ENCODE measurements at places on chromosomes 7 and 10. TPM values are rescaled to one million over a fixed set of nuclear protein-coding genes. Genes with fewer than 3 reads are reported as not detected.

Gene RPS24
- 3,232 TPM for total RNA-seq

Gene ZNF503
- total RNA-seq = 8.3 TPM

Gene FKBP6
- not detected for total RNA-seq

Gene ST7
- total RNA-seq = 6.7 TPM

Gene HGF
- 0.22 TPM for total RNA-seq

Gene LLCFC1
- total RNA-seq = not detected

Gene FKBP14
- 4.5 TPM for total RNA-seq

Gene TRDMT1
- 26.4 TPM for total RNA-seq

Gene VIM
- total RNA-seq = 820 TPM

GRCh38 chr10:132397036-132397541, at the start of gene PWWP2B:
Gene PWWP2B (plus strand): TSS chr10:132397200. CDS start chr10:132397227, 27 bp downstream.
- peak; percentile 70 for DNase-seq

- no peak for DNase-seq
Observed at GRCh38 chr7:12800486-12800885, 113.1 kb downstream of the ARL4A start.

- DNase-seq = no peak
Observed at GRCh38 chr7:22447762-22448161, 52.2 kb downstream of the STEAP1B start.

DNA sequence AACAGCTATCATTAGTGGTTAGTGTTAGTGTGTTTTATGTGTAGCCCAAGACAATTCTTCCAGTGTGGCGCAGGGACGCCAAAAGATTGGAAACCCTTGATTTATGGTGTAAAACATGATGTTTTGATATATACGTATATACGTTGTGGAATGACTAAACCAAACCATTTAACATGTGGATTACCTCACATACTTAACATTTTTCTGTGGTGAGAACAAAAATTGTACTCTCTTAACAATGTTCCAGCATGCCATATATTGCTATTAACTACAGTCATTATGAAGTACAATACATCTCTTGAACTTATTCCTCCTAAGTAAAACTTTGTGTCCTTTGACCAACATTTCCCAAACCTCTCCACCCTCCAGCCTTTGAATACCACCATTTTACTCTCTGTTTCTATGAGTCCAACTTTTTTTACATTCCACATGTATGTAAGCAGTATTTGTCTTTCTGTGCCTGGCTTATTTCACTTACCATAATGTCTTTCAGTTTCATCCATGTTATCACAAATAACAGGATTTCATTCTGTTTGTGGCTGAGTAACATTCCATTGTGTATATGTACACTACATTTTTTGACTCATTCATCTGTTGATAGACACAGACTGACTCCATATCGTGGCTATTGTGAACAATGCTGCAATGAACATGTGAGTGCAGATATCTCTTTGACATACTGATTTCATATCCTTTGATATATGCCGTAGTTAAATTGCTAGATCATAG, 42.2 kb upstream of the MAGI2 start:
- DNase-seq = no peak

DNA sequence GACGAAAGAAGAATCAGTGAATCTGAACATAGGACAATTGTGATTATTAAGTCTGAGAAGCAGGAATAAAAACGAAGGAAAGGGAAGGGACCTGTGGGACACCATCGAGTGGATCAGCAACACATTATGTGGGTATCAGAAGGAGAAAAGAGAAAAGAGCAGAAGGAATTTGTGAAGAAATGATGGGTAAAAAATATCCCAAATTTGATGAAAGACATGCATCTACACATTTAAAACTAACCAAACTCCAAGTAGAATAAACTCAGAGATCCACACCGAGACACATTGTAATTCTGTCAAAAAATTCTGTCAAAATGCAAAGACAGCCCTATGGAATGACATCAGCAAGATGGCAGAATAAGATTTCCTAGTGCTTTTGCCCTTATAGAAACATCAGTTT, 171.1 kb downstream of the ITGB1 start:
- DNase-seq = no peak

DNA sequence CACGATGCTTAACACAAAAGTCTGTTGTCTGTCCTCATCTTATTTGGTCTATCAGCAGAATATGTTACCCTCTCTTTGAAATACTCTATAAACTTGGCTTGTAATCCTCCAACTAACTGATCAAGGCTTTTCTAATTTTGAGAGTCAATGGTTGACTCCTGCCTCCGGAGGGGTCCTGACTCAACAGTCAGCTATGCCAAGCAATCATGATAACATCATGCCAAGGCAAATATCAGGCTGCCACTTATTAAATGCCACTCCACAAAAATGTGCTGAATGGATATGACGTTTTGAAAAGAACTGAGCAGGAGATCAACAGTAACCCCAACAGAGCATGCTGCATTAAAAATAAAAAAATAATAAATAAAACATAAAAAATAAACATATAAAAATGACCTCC, 116.1 kb downstream of the PARD3 start:
- DNase-seq = no peak

- DNase-seq = no peak
Observed at GRCh38 chr7:105782391-105783042, 93.9 kb downstream of the ATXN7L1 start.

DNA sequence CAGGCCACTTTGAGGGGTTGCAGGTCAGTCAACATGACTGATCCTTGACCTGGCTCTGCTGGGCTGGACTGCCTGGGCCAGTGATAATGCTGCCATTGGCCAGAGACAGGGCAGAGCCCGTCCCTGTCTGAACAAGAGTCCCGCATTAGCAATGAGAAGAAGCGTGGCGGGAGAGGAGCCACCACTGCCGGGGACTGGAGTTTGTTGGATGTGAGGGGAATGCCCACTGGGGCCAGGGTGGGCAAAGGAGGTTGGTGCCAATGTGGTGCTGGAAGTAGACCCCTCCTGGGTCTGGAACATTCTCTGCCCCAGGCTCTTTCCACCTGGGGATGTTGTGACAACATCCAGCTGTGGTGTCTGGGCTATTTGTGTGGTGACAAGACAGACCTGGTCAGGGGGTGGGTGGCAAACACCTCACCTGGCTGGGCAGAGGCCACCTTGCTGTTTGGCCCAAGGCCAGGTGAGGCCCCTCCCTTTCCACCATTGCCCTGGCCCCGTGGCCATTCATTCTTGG, 7.6 kb downstream of the SAP25 start:
- no peak for DNase-seq

DNA sequence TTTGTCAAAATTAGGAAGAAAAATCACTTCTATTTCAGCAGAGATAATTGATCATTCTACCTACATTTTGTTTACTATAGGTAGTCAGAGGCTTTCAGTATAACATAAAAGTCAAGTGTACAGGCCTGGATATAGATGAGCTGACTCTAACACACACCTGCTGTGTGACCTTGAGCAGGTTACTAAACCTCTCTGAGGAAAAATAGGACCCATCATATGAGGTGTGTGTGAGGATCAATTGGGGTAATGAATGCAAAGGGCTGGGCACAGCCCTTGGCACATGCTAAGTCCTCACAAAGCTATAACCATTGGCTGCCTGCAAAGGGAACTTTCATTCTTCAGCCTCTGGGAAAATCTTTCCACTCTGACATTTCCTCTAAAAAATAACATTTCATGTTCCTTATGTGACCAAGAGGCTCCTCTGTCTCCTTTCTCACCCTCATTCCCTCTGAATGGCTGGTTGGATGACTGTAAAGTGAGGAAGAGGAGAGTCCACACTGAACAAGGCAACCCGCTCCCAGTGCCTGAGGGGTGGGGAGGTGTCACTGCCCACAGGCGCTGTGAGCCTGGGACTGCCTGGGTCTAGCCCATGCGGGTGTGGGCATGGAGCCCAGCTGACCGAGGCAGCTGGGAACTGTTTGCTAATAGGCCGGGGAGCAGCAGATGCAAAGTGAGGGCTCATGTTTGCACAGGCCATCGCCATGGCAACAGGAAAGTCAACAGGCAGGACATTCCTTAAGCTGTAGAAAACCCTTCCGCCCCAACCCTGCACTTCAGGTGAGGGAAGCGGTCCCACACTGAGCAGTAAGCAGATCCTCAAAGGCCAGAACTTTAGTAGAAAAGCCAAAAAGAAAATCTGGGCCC, 36.8 kb downstream of the MYOF start:
- peak; percentile 97 for DNase-seq

DNA sequence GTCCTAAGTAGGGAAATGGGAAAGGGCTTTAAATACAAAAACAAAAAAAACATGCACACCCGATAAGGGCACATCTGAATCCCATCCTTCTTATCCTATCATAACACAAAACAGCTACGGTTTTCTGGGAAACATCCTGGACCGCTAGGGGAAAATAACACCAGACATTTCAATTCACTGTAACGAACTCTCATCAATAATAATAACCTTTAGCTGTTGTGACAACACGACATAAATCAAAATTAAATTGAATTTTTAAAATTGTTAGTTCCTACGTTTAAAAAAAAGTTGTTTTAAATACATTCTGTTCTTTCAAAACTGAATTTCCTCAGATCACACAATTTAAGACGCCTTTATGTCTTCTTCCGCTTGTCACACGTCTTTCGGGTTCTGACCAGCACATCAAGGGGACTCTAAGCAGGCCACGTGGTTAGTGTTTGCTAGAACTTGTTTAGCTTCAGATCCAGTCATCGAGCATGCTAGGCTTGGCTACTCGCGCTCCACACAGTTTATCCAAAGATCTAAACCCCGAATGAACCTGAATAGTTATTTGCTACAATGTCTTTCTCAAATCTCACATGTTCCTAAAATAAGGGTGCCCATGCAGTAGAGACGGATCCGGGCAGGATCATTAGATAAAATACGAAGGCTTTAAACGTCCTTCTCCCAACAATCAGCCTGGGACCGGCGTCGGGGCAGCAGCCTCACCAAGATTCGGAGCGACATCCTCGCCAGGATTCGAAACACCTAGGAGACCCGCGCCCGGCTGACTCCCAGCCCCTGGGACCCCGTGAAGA, 839 bp downstream of the IKZF5 start:
- peak; percentile 62 for DNase-seq

DNA sequence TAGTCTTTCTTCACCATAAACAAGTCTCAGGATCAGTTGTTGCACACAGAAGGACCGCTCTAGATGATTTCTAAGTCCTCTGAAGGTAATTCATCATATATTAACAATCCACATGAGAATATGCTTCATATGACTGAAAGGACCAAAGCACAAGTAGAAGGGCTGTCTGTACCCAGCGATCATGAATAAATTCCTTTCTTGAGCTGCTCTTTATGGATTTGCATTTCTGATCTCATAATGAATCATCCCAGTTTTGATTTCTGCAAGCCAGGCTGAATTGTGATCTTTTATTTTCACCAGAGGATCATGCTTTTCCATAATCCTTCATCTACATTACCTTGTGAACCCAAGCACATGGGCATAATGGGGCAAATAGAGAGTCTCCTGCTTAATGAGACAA, 675.6 kb downstream of the MAGI2 start:
- no peak for DNase-seq

DNA sequence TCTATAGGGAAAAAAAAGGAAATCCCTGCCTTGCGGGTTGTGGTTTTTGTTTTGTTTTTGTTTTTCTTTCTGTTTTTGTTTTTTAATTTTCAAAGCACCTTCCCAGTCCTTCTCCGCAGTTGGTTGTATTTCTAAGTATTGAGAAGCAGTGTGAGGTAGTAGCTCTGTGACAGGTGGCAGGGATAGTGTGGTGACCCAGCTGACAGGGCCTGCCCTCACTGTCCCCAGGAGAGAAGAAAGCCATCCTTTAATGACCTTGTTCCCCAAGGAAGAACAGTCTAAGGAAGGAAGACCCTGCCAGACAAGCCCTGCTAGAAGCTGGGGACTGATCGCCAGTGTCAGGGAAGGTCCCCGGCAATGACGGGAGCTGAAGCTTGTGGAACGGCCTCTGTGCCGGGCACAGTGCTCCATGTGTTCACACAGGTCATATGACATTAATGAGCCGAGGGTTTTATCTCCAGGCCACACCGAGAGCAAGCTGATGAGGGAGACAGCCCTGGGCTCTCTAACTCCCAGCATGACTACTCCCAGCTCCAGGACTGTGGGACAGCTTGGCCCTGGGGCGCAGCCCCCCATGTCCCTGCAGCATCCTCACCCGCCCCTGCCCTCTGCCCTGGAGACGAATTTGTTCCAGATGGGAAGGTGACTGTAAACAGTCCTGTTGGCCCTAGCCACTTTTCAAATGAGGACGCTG, 69.0 kb upstream of the LRRC18 start:
- no peak for DNase-seq

DNA sequence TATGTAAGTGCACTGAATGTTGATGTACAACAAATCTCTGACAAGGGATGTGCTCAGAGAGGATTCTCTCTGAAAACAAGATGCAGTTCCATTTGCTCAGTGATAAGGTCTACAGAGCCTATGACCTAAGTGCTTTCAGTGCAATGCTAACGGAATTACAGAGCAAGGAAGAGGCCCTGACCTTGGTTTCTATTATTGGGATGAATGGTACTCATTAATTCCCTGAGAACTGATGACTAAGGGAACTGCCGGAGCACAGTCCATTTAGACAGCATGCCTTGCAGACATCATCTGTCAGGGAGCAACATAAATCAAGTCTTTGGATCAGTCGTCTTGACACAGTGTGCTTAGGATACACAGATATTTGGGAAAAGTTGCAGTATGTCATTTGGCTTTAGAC, 340.8 kb downstream of the PHTF2 start:
- no peak for DNase-seq

DNA sequence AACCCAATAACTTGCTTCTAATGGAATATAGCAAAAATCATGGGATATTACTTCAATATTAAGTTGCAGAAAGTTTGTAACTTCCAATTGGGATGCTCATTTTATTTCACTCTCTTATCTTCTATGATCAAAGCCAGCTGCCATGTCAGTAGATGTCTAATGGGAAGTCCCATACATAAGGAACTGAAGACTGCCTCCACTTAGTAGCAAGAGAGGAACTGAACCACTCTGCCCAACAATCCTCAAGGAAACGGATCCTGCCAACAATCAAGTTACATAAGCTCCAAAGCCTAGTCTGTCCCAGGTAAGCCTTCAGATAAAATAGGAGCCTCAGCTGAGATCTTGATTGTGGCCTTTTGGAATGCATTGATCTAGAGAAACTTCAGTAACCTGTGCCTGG, 431.5 kb upstream of the PCDH15 start:
- no peak for DNase-seq

Data from neural progenitor cell (in vitro differentiated cells).